ENCODE measurements at places on chromosomes 11 and 22.

DNA sequence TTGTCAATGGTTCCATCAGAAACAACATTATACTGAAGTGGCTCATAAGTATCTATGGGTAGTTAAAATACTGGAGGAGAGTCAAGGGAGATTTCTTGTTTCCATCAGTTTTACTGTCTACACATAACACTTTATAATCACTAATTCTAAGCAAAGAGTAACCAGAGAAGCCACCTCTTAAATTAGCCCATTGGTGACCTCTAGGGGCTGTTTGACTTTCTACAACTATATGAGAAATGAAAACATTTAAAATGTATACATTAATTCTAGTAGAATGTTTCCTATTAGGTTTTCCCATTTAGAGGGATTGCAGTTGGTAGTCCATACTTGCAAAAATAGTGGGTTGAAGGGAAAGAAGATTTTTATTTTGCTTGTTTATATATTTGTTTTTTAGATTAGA, 504.3 kb downstream of the FAM181B start:
- DNase-seq = peak; percentile 4

GRCh38 chr22:42863349-42863961, 6.4 kb upstream of the ARFGAP3 start:
- no peak for DNase-seq

- DNase-seq = no peak
These were observed 423.2 kb downstream of the MN1 start for GRCh38 chr22:27378311-27378800.

DNA sequence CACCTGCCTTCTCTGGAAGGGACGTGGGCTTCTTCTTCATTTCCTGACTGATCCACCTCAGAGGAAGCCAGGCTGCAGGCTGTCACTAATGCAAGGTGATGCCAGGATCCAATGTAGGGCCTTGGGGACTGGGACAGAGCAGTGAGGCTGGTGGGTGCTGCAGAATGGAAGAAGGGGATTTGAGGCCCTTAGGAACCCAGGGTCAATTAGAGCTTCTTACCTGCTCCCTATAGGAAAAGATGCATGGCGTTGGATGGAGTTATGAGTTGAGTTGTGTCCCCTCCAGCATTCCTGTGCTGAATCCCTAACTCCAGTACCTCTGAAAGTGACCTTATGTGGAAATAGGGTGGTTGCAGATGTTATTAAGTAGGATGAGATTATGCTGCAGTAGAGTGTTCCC, 190.4 kb downstream of the MIAT start:
- no peak for DNase-seq

DNA sequence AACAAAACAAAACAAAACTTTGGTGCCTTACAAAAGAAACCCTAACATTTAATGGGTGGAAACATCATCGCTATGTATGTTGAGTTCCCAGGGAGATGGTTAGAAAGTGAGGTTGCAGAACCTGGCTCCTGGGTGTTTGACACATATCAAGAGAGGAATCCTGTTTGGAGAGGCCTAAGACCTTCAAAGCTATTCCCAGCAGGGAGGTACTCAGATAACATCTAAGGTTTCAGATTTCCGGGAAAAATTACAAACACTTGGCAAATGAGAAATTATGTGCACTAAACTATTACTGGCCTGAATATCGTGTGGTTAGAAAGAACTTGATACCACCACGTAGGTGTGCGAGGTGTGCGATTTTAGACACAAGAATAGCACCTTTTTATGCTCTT, 18.5 kb downstream of the TRIM5 start:
- no peak for DNase-seq

- DNase-seq = peak; percentile 71
These were observed at the start of gene PPP6R2 for GRCh38 chr22:50342651-50343540. Gene PPP6R2, plus strand, starts transcription at chr22:50343327. Its CDS starts 50,582 bp downstream, at chr22:50393909.

DNA sequence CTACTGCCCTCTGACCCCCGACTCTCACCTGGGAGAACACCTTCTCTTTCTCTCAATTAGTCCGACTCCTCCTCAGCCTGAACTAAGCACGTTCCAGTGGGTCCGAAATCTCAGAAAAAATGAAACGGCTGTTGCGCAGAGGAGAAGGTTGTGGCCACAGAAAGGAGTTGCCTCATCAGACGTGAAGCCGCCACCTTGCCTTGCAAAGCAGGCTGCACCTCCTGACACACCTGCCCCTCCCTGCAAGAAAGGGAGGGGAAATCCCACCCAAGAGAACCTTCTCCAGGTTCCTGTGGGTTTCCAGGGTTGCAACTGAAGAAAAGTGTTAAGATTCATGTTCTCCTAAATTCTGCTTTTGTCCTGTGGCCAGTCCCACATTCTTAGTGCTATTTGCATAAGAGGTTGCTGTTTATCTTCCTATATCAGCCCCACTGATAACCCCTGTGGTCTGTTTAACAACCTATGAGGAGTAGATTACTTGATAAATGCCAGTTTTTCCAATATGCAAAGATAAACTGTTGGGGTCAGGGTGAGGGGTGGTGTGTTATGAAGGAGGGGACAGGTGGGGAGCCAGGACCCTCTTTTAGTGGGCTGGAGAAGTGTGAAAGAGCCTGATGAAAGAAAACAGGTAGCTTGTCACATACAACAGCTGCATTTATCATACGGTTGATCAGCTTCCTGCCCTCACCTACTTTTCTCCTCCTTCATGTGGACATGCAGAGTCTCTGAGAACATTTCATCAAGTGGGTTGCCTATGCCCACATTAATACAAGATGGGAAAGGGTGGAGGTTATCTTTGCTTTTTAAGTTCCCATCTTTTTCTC, 18.2 kb downstream of the ZBTB16 start:
- DNase-seq = no peak

GRCh38 chr11:95922536-95923438, 1.1 kb downstream of the MTMR2 start:
- DNase-seq = peak; percentile 46

GRCh38 chr11:92222701-92223100, 1.9 kb upstream of the FAT3 start:
- DNase-seq = no peak

DNA sequence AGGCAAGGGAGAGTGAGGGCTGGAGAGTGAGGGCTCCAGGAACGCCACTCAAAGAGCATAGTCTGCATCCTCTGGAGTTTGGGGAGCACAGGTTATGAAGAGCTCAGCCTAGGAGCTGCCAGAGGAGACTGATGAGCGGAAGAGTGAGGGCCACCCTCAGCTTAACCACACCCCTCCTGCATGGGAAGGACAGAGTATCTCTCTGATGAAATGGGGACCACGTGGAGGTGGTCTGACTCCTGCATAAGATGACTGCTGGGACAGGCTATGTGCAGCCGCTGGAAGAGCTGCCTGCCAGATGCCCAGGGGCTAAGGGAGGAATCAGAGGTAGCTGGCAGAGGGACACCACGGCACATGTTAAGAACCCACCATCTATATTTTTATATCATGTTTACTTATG, 162.9 kb upstream of the POU2AF2 start:
- no peak for DNase-seq
